CD4-positive, CD25-positive, alpha-beta regulatory T cell (primary cell): ENCODE measurements at places on chromosomes 4 and X. TPM values are rescaled to one million over a fixed set of nuclear protein-coding genes. Genes with fewer than 3 reads are reported as not detected.

LPAR4 gene
- not detected for total RNA-seq

SMIM31 gene
- total RNA-seq: not detected

FAM156B gene
- total RNA-seq: 10.0 TPM

TKTL2 gene
- not detected for total RNA-seq

COL4A6 gene
- total RNA-seq: not detected

LANCL3 gene
- total RNA-seq: 0.35 TPM

PABPC4L gene
- total RNA-seq: not detected

DNA sequence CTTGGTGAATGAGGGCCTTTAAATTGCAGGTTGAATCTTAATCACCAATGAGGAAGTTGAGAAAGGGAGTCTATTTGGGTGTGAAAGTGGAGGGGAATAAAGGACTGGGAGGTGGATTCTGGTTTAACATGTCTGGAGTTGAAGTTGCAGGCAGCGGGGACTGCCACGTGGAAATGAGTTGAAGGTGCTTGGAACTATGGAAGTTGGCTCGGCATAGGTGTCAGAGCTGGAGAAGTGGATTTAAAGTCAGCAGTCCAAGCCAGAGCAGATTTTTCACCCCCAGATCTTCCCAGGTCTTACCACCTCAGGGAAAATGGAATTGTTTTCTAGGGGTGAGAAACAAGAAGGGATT is 44.9 kb downstream of the TIGD4 start:
- H3K27me3 ChIP-seq: no peaks in the 10 kb centered on the region
- no peaks in the 10 kb centered on the region for H3K4me1 ChIP-seq
- no peak overlapping the region for H3K27ac ChIP-seq
- no peak overlapping the region for H3K4me3 ChIP-seq

DNA sequence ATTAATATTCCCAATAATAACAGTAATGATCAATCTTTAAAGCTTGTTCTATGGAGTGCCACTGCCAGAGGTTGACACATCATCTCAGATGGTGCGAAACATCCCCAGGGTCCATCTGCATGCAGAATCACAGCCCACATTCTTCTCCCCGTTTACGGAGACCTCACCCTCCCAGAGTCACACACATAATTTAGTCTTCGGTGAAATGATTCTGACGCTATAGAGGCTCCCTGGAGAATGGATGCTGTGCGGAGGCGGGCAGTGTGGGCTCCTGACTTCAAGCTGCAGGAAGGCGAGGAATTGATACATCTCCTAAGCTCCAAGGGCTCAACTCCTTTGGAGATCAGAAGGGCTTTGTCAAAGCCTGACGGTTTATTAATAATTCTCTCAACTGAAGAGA is 11.0 kb upstream of the ARHGAP36 start:
- H3K4me1 ChIP-seq: no peaks in the 10 kb centered on the region
- DNase-seq: no peak
- no peak overlapping the region for H3K27ac ChIP-seq
- no peaks in the 10 kb centered on the region for H3K27me3 ChIP-seq

GRCh38 chrX:47297874-47298273 is 65.1 kb downstream of the USP11 start:
- DNase-seq: no peak
- no peak overlapping the region for H3K4me3 ChIP-seq
- no peaks in the 10 kb centered on the region for H3K36me3 ChIP-seq
- H3K27ac ChIP-seq: no peak overlapping the region
- no peaks in the 10 kb centered on the region for H3K4me1 ChIP-seq

DNA sequence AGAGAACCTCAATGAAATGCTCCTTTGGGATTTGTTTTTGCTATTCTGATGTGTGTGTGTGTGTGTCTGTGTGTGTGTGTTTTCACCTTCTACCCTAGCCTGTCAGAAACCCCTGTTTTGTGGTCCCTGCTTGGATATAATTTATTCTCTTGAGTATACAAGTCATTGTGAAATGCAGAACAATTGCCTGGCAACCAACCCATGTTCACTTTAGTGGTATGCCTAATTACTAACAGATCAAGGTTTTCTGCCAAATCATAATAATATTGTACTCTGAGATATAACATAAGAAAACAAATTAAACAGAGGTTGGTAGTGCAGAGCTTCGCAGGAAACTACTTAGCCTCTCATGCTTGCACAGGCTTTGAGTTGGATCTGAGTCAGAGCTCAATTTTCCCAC is 7.0 kb upstream of the TET2 start:
- no peak overlapping the region for H3K4me3 ChIP-seq
- no peak overlapping the region for H3K27ac ChIP-seq
- H3K36me3 ChIP-seq: no peaks in the 10 kb centered on the region
- DNase-seq: no peak
- H3K27me3 ChIP-seq: no peaks in the 10 kb centered on the region
- peaks cover 4% of the 10 kb centered on the region for H3K4me1 ChIP-seq

DNA sequence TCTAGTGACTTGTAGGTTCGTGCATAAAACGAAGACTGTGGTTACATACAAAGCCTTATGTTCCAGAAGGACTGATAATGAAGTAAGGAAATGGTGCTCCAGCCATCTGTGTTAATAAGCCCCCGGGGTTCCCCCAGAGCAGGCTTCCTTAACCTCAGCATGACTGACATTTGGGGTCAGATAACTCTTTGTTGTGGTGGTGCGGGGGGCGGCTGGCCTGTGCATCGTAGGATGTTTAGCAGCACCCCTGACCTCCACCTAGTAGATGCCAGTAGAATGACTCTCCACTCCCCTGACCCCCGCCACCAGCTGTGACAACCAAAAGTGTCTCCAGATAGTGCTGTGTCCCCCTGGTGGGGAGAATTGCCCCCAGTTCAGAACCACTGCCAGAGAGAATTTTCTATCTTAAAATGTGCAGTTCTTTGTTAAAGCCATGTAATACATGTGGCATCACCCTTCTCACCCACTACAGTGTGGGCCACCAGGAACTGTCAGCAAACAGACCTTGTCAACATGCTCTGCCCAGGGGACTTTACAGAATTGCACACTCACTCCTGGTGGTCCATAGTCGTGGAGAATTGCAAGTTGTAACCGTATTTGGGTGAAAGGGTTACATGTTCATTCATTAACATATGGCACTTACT is 7.5 kb downstream of the SH3KBP1 start:
- H3K27me3 ChIP-seq: no peaks in the 10 kb centered on the region
- no peaks in the 10 kb centered on the region for H3K36me3 ChIP-seq
- H3K27ac ChIP-seq: no peak overlapping the region
- no peak for DNase-seq
- H3K4me1 ChIP-seq: peaks cover 3% of the 10 kb centered on the region
- no peak overlapping the region for H3K4me3 ChIP-seq
